ENCODE measurements at places on chromosomes 3 and 15.

DNA sequence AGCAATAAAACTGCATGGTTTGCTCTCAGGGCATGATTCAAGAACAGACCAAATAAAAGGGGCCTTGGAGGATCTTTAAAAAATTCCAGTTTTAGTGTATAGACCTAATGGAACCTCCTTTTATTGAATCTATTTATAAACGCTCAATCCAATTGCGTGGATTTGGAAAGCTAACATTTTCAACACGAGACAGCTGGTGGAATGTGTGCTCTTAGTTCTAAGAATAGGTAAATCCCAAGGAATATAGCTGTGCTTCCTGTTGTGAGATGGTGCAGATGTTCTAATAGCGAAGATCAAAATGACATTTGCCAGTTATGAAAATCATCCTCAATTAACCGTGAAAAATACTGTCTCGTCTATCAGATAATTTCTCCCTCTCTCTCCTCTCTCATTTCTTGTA is 192.5 kb downstream of the ATP10A start:
- no peak for DNase-seq

DNA sequence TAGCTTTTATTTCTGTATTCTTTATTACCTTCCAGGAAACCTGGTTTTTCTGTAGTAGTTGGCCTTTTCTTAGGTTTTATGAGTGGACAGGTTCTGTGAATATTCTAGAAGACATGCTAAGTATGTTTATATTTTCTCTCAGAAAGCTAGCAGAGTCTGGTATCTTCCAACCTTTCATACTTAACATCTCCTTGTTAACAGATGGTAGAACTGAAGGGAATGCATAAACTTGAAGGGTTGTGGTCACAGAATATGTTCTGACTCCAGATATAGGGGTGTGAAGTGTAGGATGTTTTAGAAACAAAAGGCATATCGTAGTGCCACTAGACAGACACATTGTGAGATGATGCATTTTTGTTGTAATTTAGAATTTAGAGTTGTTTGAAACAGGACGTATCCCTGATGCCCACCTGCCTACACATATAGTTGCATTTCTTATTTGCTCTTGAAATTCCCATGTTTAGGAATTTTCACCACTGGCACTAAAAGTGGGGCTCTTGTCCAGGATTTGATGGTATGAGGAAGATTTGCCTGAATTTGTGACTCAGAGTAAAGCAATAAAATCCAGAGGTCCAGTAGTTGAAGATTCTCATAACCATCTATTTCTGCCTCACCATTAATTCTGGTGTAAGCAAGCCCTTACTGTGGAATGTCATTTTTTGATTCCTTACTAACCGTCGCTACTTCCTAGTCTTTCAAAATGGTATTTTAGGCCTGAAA is 274.5 kb downstream of the FEZF2 start:
- DNase-seq: no peak

GRCh38 chr15:99453637-99454030 is 112.2 kb upstream of the MEF2A start:
- DNase-seq: no peak

GRCh38 chr3:16589867-16590624 is 15.2 kb downstream of the DAZL start:
- DNase-seq: no peak

DNA sequence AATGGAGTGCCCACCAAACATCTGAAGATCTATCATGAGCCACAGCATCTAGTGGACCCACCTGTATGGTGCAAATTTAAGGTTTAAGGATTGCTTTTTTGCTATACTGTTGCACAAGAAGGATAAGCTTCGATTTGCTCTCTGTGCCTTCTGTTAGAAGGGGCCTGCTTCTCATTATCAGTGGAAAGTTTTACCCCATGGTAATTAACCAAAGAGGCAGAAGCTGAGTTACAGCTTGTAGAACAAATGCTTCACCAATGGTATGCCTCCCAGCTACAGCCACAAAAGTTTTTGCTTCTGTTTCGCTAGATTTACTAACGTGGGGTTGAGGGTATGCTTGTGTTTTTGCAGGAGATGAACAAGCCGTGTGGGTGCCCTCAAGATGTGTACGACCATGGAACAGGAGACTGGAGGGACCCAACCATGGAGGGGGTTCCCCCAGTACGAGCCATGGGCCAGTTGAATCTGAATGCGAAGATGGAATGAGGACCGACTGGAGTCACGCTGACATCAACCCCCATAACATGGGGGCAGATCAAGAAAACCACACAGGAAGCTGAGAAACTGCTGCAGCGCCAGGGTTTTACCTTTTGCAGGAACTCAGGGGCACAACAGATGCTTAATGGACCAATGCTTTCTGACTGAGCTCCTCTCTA is 43.5 kb downstream of the ACAD9 start:
- no peak for DNase-seq

DNA sequence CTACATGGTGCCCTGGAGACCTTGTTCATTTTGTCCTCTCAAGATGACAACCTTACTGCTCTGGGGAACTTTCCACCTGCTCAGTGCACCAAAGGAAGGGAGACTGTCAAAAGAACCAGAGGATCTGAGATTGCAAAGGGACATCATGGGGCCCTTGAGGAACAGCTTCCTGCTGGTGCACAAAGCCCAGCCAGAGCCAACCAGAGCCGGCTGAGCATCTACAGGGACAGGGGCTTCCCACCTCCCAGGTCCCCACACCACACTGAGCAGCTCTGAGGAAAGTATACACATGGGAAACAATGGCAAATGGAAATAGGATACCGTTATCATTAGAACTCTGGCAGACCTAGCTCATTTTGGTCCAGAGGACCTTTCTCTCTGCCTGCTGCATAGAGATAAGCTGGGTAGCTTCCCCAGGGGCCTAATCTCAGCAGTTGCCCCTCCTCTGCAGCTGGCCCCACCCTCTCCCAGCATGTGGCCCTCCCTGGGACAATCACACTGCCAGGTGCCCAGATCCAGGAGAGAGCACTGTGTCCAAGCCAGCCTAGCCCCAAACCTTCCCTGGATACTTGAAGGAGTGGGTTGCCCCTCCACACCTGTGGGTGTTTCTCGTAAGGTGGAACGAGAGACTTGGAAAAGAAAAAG is 123.4 kb upstream of the PRR20G start:
- no peak for DNase-seq

Measured in omental fat pad (tissue), 4 donors.